ENCODE measurements at places on chromosomes 11 and 22.

GRCh38 chr11:133555034-133555433, 22.7 kb upstream of the OPCML start:
- DNase-seq, result no peak

GRCh38 chr11:70104419-70104818, 26.3 kb downstream of the ANO1 start:
- no peak for DNase-seq

DNA sequence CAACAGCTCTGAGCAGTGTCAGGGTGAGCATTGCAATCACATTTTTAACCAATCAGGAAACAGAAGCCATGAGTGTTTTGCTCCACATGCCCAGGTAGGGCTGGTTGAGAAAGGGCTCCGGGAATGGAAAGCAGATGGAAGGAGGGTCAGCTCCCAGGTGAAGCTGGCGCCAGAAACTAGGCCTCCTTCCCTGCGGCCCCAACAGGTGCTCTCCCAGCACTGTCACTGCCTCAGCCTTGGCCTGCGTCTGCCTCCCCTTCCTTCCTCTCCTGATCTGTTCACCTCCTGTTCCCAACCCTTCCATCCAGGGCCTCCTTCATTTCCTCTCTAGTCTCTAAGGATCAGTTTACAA, 4.6 kb upstream of the VSIG10L2 start:
- no peak for DNase-seq

- DNase-seq, result no peak
Measured at GRCh38 chr22:24441406-24442351, 14.3 kb downstream of the ADORA2A start.

DNA sequence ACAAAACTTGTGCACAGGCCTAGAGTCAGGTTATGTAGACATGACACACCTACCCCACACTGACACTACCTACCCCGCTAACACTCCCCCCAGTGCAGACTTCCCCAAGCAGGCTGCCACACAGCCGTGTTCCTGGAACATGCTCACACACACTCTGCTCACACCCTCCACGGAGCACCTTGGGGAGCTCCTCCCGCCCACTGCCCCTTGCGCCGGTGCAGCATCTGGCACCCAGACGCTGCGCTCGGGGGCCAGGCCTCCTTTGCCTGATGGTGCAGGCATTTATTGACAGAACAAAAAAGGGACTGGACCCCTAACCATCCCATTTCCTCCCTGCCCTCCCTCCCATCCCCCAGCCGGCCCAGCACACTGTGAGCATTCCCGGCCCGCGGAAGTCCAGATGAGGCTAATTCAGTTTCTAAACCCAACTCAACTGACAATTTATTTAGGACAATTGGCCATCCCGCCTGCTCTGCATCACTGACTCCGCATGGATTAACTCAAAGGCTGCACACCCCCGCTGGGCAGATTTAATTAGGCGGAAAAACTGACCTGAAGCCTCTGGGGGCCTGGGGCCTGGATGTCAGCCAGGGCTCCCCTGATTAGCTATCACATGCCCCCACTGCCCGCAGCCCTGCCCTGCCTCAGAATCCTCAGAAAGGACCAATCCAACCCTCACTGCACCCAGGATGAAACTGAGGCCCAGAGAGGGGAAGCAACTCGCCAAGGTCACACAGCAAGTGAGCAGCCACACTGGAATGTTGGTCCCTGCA, 30.1 kb downstream of the KCNC1 start:
- no peak for DNase-seq

- no peak for DNase-seq
Measured at GRCh38 chr11:103031834-103032233, 60.1 kb downstream of the DCUN1D5 start.

DNA sequence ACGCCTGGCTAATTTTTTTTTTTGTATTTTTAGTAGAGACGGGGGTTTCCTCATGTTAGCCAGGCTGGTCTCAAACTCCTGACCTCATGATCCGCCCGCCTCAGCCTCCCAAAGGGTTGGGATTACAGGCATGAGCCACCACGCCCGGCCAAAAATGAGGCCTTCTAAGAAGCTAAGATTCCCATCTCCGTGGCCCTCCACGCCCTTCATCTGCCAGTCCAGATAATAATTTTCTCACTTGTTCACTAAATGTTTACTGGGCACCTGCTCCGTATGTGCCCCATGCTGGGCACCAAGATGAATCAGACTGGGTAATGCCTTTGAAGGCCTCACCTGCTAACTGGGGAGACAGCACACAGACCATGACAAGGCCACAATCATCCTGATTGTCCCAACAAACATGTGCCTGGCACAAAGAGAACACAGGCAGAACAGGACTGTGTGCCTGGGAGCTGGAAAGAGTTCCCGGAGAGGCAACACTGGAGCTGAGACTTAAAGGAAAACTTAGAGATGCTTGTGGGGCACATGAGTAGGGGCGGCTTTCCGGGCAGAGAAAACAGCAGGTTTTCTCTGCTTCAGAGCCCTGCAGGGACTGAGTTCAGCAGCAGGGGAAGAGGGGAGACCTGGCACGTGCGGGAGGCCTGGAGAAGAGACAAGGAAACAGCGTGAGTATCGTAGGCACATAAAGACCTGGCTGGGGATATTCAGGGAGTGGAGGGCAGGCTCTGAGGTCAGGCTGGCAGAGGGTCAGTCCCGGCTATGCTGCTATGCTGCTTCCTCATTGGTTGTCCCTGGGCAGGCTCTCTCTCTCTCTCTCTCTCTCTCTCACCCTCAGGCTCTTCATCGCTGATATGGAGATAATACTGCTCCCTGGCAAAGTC, 2.4 kb downstream of the KIAA0930 start:
- no peak for DNase-seq

- no peak for DNase-seq
Measured at GRCh38 chr11:33532720-33533385, 167.8 kb downstream of the C11orf91 start.

DNA sequence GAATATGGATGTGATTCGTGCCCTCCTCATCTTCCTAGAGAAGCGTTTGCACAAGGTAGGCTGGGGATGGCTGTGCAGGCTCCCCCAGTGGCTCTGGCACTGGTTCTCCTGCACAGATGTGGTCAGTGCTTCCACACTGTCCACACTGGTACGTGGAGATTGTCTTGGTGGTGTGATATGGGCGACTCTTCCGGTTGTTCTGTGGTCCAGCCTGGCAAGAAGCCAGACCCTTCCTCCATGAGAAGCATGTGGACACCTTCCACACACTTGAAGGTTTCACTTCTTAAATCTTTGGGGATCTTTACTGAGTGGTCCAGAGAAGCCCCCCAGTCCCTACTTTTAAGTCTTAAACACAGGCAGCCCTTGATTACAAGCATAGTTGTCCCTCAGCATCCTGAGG, 3.8 kb downstream of the RIC8A start:
- no peak for DNase-seq

- DNase-seq, result no peak
Measured at GRCh38 chr11:120608760-120609211, 97.2 kb downstream of the GRIK4 start.

DNA sequence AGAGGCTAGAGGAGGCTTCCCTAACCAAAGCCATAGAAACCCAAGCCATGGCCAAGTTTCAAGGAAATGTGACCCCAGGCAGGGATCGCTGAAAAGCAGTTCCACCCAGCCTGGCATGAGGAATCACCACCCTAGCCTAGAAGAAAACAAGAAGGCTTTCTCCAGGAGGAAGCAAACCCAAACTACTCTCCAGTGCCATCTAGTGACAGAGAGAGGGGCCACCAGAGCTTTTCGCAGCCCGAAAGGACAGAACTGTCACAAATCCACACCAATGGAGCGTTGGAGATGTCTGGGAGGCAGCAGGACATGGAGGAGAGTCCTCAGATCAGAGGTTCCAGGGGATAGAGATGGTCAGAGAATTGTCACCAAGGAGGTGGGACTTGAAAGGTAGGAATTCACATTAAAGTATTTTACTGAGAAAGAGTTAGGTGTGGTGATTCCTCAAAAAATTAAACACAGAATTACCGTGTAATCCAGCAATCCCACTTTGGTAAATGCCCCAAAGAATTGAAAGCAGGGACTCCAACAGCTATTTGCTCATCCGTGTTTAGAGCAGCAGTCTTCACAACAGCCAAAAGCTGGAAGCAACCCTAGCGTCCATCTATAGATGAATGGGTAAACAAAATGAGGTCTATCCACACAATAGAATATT, 67.3 kb upstream of the NUP50 start:
- peak; percentile 65 for DNase-seq

DNA sequence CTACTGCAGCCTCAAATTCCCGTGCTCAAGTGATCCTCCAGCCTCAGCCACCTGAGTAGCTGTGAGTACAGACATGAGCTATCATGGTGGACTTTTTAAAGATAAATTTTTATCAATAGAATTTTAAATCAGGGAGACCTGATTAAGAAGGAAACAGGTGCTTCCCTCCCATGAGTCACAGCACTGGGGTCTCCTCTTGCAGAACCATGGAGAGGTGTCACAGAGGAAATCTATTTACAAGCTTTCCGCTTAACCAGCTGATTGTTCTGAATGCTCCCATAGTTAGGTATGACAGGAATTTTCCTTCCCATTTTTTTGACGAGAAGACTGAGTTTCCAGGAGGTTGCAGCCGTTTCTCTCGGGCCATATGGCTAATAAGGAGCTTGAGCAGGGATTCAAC, 516.1 kb downstream of the MIAT start:
- DNase-seq, result no peak

DNA sequence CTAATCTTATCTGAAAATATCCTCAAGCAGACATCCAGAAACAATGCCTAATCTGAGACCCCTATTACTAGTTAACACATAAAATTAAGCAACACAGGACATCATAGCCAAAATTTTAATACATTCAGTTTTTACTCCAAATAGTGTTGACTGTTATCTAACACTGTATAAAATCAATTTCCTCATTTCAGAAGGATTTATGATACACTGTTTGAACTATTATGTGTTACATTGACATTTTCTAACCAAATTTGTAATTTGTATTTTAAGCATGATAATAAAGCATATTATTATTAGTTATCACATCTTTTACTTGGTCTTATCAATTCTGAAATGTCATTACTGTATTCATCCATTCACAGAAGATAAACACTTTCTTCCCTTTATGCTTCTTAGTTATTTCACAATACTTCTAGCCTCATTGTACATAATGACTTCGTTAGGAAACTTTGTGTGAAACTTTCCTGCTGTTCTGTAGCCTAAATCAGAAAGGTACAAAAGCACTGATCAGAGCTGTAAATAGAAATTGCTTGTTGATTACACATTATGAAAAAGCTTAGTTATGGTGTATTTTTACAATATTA, 1248.9 kb downstream of the JRKL start:
- no peak for DNase-seq

DNA sequence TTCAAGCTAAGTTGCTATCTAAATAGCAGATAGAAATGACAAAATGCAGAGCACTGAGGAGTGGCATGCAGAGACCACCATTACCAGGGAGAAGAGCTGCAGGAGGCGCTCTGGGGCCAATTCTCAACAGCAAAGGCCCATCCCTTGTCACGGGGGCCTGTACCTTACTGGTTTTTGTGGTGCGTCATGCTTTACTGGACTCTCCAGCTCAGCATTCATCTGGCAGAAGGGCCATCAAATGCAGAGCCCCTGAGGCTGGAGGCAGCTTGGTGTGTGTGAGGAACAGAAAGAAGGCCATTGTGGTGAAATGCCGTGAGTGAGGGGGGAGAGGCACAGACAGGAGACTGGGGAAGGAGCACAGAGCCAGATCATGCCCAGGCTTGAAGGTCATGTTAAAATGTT, 56.5 kb upstream of the NAV2 start:
- no peak for DNase-seq

DNA sequence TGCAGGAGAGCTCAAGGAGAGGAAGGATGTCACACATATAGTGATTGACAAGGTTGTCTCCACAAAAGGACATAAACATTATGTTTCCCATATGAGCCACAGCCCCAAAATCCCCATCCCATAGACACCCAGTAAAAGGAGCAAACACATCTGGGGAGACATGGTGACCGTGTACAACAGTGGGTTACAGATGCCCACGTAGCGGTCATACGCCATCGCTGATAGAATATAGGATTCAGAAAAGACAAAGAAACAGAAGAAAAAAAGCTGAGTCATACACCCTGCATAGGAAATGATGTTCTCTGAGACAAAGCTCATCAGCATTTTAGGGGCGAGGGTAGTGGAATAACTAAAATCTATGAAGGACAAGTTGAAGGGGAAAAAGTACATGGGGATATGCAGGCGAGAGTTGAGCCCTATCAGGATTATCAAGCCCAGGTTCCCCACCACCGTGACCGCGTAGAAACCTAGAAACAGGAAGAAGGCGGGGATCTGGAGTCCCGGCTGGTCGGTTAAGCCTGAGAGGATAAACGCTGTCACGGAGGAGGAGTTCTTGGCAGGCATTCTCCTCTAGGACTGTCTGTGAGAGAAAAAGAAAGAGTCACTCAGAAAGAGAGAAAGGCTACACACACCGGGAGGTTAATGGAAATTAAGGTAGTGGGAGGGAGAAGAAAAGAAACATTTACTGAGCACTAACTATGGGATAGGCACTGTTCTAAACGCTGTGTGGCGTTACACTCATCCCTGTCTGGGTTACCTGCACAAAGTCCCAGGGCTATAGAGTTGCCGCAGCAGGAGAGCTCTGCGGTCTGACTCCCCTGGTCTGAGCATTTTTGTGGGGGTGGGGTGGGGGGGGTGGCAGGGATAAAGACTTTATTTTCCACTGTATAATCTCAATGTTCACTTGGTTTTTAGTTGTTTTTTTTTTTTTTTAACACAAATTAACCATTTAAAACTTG, 36.1 kb upstream of the OR8B8 start:
- DNase-seq, result no peak

GRCh38 chr11:104163100-104164027, 583 bp downstream of the PDGFD start:
- DNase-seq, result no peak

GRCh38 chr22:27952779-27953178, 33.7 kb upstream of the PITPNB start:
- no peak for DNase-seq

GRCh38 chr22:39621826-39622225, 51.3 kb downstream of the CACNA1I start:
- no peak for DNase-seq

GRCh38 chr22:42945736-42946135, 69.2 kb downstream of the PACSIN2 start:
- no peak for DNase-seq

- DNase-seq, result no peak
Measured at GRCh38 chr11:65381716-65382032, 772 bp downstream of the SLC25A45 start.

- no peak for DNase-seq
Measured at GRCh38 chr11:93773045-93773477, 11.0 kb upstream of the MED17 start.

GRCh38 chr11:1727096-1727690, 23.2 kb downstream of the IFITM10 start:
- DNase-seq, result no peak

DNA sequence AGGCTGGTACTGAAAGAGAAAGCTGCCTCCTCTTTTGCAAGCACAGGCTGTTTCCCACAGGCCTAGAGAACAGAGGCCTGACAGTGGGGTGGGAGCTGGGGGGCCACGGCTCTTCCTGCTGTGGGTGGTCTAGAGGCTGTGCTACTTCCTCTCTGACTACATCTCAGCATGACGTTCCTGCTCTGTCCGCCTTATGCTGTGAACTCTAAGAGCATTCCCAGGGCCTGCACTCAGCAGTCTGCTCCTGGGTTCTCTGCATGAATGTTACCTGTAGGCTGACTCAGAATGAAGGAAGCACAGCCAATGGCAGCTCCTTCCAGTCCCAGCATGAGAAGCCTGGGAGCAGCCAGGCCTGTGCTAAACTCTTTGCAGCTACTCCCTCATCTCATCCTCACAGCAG, 534.3 kb downstream of the NTM start:
- no peak for DNase-seq

Data from midbrain (tissue), 1 donor.